CD4-positive, alpha-beta T cell treated with Interferon alpha-2 for 1 hour (primary cell): ENCODE measurements at places on chromosomes 6 and 20.

- no peak for DNase-seq
Observed at GRCh38 chr20:21632735-21633053, 72.8 kb upstream of the PAX1 start.

GRCh38 chr6:8219352-8219943 lies 117.1 kb upstream of the EEF1E1 start:
- peak; percentile 49 for DNase-seq

DNA sequence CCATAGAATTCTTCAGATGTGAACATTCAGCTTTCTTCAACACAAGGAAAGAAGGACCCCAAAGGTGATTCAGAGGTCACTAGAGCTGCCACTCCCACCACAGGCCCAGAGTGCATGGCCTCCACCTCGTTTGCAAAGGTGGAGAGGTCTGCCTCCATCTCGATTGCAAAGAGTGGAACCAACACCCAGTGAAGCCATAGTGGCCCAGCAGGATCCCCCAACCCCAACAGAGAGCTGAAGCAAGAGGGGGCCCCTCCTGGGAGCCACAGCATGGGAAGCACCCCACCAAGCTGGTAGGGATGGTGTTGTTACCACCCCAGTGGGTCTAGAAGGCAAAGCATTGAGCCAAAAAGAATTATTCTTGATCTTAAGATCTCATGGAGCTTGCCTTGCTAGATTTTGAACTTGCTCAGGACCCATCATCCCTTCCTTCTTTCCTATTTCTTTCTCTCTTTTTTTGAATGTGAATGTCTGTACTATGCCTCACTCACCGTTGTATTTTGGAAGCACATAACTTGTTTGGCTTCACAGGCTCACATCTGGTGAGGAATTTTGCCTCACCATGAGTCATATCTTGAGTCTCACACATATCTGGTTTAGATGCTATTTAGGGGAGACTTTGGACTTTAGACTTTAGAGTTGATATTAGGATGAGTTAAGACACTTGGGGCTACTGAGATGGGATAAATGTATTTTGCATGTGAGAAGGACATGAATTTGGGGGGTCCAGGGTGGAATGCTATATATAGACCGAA lies 119.2 kb downstream of the ANKRD60 start:
- DNase-seq: no peak

GRCh38 chr6:118353564-118353963 lies 194.5 kb upstream of the PLN start:
- DNase-seq: no peak

DNA sequence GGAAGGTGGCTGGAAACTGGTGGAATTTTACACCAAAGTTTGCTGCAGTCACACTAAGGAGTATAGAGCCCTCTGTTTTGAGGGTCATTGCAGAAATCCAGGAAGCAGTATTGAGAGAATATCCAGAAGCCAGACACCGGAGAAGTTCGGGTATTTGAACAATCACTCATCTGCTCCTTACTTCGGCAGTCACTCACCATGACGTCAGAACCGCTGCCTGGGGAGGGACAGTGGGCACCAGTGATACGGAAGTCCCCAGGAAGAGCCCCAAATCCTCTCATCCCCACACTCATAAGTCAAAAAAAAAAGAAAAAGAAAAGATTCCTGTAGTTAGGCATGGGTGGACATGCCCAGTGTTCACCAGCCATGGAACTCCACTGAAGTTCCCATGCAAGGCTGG lies 4.0 kb downstream of the LY6G5C start:
- DNase-seq: no peak

- no peak for DNase-seq
Observed at GRCh38 chr6:85670573-85670972, 27.9 kb upstream of the SYNCRIP start.

- no peak for DNase-seq
Observed at GRCh38 chr6:88008831-88009231, 38.8 kb upstream of the SPACA1 start.
